ENCODE measurements at places on chromosomes 7 and 10. TPM values are rescaled to one million over a fixed set of nuclear protein-coding genes. Genes with fewer than 3 reads are reported as not detected.

GRCh38 chr7:49762666-49763065 lies 10.8 kb upstream of the VWC2 start:
- H3K36me3 ChIP-seq, result no peaks in the 10 kb centered on the region
- no peaks in the 10 kb centered on the region for H3K4me1 ChIP-seq
- H3K27me3 ChIP-seq, result no peaks in the 10 kb centered on the region
- H3K4me3 ChIP-seq, result no peak overlapping the region
- H3K27ac ChIP-seq, result no peak overlapping the region

GRCh38 chr10:6885284-6885683 lies 305.2 kb upstream of the PRKCQ start:
- no peak for DNase-seq
- H3K27ac ChIP-seq, result no peak overlapping the region
- H3K4me1 ChIP-seq, result peaks cover 3% of the 10 kb centered on the region
- no peaks in the 10 kb centered on the region for H3K27me3 ChIP-seq
- no peaks in the 10 kb centered on the region for H3K36me3 ChIP-seq

GRCh38 chr7:15214976-15215375 lies 312.4 kb upstream of the DGKB start:
- H3K27ac ChIP-seq, result no peak overlapping the region
- no peaks in the 10 kb centered on the region for H3K36me3 ChIP-seq
- no peak for DNase-seq
- no peak overlapping the region for H3K4me3 ChIP-seq
- no peaks in the 10 kb centered on the region for H3K4me1 ChIP-seq

DNA sequence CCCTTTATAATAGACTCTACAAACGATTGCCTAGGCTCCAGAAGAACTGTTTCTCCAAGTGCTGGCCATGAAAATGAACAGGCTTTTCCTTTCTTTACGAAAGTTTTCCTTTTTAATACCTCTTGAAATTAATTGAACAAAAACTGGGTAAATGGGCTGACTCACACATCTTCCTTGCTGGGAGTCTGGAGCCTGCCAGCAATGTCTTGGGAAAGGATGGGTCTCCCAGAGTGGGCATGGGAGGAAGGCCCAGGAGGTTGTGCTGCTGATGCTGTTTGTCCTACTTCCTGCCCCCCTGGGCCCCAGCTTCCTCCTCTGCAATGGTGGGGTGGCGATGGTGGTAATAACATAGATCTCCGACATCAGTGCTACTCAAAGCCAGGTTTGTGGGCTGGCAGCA lies 174.1 kb downstream of the RPS24 start:
- H3K4me1 ChIP-seq, result no peaks in the 10 kb centered on the region
- no peak for DNase-seq
- H3K4me3 ChIP-seq, result no peak overlapping the region
- no peaks in the 10 kb centered on the region for H3K36me3 ChIP-seq
- H3K27ac ChIP-seq, result no peak overlapping the region
- H3K27me3 ChIP-seq, result no peaks in the 10 kb centered on the region

- no peaks in the 10 kb centered on the region for H3K36me3 ChIP-seq
- H3K27ac ChIP-seq, result no peak overlapping the region
- peaks cover 3% of the 10 kb centered on the region for H3K4me1 ChIP-seq
- H3K27me3 ChIP-seq, result no peaks in the 10 kb centered on the region
- H3K4me3 ChIP-seq, result no peak overlapping the region
These were observed 8.5 kb downstream of the CACUL1 start for GRCh38 chr10:118746246-118746645.

- no peak overlapping the region for H3K4me3 ChIP-seq
- DNase-seq, result no peak
- no peak overlapping the region for H3K27ac ChIP-seq
- no peaks in the 10 kb centered on the region for H3K36me3 ChIP-seq
These were observed 123.7 kb upstream of the FAM3C start for GRCh38 chr7:121519548-121520521.

DNA sequence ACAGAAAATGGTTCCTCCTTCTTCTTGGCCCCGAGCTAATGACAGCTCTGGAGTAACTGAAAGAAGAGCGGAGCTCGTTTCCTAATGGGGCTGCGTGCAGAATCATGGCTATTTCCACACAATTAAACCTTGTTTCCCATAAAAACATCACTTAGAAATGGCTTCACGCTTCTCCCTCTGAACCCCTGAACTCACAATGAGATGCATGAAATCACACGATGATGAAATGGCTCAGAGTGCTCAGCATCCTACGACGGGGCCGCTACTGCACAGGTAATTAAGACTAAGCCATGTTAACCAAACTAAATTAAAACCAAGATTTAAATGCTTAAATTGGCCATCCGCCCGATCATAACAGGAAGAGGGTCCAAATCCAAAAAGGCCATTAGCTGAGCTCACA lies 80.0 kb upstream of the DNAAF5 start:
- H3K4me3 ChIP-seq, result no peak overlapping the region
- no peak for DNase-seq
- no peaks in the 10 kb centered on the region for H3K4me1 ChIP-seq
- H3K27me3 ChIP-seq, result no peaks in the 10 kb centered on the region
- no peaks in the 10 kb centered on the region for H3K36me3 ChIP-seq

- H3K36me3 ChIP-seq, result no peaks in the 10 kb centered on the region
- DNase-seq, result no peak
- H3K27me3 ChIP-seq, result no peaks in the 10 kb centered on the region
These were observed 70.1 kb upstream of the CABCOCO1 start for GRCh38 chr10:61592581-61592980.

- H3K4me1 ChIP-seq, result no peaks in the 10 kb centered on the region
- no peak overlapping the region for H3K27ac ChIP-seq
- H3K4me3 ChIP-seq, result no peak overlapping the region
- DNase-seq, result no peak
- H3K27me3 ChIP-seq, result no peaks in the 10 kb centered on the region
These were observed 54.4 kb upstream of the SDK1 start for GRCh38 chr7:3246651-3247050.

- no peak for DNase-seq
- H3K27ac ChIP-seq, result no peak overlapping the region
- no peaks in the 10 kb centered on the region for H3K4me1 ChIP-seq
- no peak overlapping the region for H3K4me3 ChIP-seq
- no peaks in the 10 kb centered on the region for H3K36me3 ChIP-seq
These were observed 56.6 kb upstream of the BET1 start for GRCh38 chr7:94060752-94061151.

- peaks cover 8% of the 10 kb centered on the region for H3K36me3 ChIP-seq
- no peaks in the 10 kb centered on the region for H3K27me3 ChIP-seq
- H3K4me1 ChIP-seq, result peaks cover 36% of the 10 kb centered on the region
- no peak overlapping the region for H3K4me3 ChIP-seq
These were observed 83.4 kb downstream of the ZRANB1 start for GRCh38 chr10:125025341-125025740.

GRCh38 chr10:113470372-113471240 lies 82.2 kb upstream of the HABP2 start:
- H3K4me3 ChIP-seq, result no peak overlapping the region
- no peak for DNase-seq
- no peaks in the 10 kb centered on the region for H3K36me3 ChIP-seq
- H3K4me1 ChIP-seq, result no peaks in the 10 kb centered on the region
- no peak overlapping the region for H3K27ac ChIP-seq

GRCh38 chr7:36006636-36007229 lies 146.3 kb upstream of the EEPD1 start:
- H3K4me3 ChIP-seq, result no peak overlapping the region
- no peaks in the 10 kb centered on the region for H3K4me1 ChIP-seq
- DNase-seq, result no peak

GRCh38 chr10:12396093-12396492 lies 46.7 kb downstream of the CAMK1D start:
- peaks cover 15% of the 10 kb centered on the region for H3K4me1 ChIP-seq
- DNase-seq, result no peak
- no peaks in the 10 kb centered on the region for H3K27me3 ChIP-seq
- no peak overlapping the region for H3K27ac ChIP-seq
- H3K4me3 ChIP-seq, result no peak overlapping the region

- H3K27ac ChIP-seq, result no peak overlapping the region
- no peaks in the 10 kb centered on the region for H3K36me3 ChIP-seq
- no peak for DNase-seq
- no peaks in the 10 kb centered on the region for H3K27me3 ChIP-seq
- H3K4me3 ChIP-seq, result no peak overlapping the region
- H3K4me1 ChIP-seq, result no peaks in the 10 kb centered on the region
These were observed 14.8 kb upstream of the ZMIZ2 start for GRCh38 chr7:44733708-44734481.

- no peaks in the 10 kb centered on the region for H3K36me3 ChIP-seq
- H3K27me3 ChIP-seq, result no peaks in the 10 kb centered on the region
- no peak overlapping the region for H3K4me3 ChIP-seq
These were observed 243.6 kb downstream of the CAMK1D start for GRCh38 chr10:12592967-12593366.

GRCh38 chr7:42103456-42103855 lies 133.6 kb downstream of the GLI3 start:
- DNase-seq, result no peak
- no peaks in the 10 kb centered on the region for H3K27me3 ChIP-seq
- H3K27ac ChIP-seq, result no peak overlapping the region
- no peaks in the 10 kb centered on the region for H3K4me1 ChIP-seq

DNA sequence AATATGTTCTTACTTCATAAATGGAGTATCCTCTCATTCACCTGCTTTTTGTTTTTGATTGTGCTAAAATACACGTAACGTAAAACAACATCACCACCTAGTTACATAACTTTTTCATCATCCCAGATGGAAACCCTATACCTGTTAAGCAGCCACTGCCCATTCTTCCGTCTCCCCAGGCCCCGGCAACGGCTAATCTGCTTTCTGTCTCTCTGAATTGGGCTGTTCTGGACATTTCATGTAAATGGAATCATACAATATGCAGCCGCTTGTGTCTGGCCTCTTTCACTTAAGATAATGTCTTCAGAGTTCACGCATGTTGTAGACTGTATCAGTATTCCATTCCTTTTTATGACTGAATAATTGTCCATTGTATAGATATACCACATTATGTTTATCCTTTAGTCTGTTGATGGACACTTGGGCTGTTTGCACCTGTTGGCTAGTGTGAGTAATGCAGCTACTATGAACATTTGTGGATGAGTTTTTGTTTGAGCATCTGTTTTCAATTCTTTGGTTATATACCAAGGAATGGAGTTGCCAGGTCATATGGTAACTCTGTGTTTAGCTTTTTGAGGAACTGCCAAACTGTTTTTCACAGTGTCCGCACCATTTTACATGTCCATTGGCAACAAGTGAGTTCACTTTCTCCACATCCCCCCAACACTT lies 14.1 kb upstream of the SUN1 start:
- no peaks in the 10 kb centered on the region for H3K36me3 ChIP-seq
- H3K4me1 ChIP-seq, result peaks cover 17% of the 10 kb centered on the region
- no peaks in the 10 kb centered on the region for H3K27me3 ChIP-seq
- H3K4me3 ChIP-seq, result no peak overlapping the region

DNA sequence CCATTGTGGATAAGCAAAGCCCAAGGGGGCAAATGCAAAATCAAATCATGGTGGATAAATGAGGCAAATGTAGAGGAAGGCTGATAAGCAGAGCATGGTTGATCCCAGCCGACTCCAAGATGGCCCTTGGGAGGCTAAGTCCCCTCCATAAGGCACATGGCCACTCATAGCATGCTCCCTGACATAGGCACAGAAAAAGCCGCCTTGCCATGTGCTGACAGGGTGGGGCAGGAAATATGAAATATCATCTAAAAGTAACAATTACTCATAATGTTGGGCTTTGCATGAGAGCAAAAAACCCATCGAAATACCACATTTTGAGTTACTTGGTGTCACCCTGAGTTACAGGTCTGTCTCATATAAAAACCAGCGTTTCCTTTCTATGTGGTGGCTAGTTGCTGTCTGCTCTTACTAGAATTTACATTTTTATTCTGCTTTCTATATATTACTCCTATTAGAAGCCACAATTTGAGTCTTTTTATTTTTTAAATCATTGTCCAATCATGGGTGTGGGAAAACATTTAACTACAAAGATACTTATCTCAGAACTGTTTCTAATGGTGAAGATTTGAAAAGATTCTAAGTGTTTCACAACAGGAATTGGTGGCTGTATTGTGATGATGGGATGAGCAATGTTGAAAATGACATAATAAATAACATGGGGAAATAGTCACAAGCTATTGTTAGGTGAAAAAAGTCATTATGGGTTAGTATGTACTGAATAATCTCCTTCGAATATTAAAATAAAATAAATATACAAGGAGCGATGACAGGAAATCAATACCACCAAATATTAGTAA lies 102.7 kb downstream of the CUBN start:
- H3K27ac ChIP-seq, result no peak overlapping the region
- peaks cover 9% of the 10 kb centered on the region for H3K4me1 ChIP-seq
- H3K36me3 ChIP-seq, result no peaks in the 10 kb centered on the region
- DNase-seq, result no peak
- H3K27me3 ChIP-seq, result no peaks in the 10 kb centered on the region
- no peak overlapping the region for H3K4me3 ChIP-seq

- no peak overlapping the region for H3K4me3 ChIP-seq
- H3K27ac ChIP-seq, result no peak overlapping the region
- no peak for DNase-seq
- H3K4me1 ChIP-seq, result no peaks in the 10 kb centered on the region
These were observed 43.2 kb downstream of the KCNMA1 start for GRCh38 chr10:77594471-77594783.

GRCh38 chr7:66426996-66427395 lies 201.7 kb upstream of the KCTD7 start:
- no peak for DNase-seq
- H3K27me3 ChIP-seq, result no peaks in the 10 kb centered on the region
- H3K4me1 ChIP-seq, result no peaks in the 10 kb centered on the region
- H3K4me3 ChIP-seq, result no peak overlapping the region
- no peaks in the 10 kb centered on the region for H3K36me3 ChIP-seq

DNA sequence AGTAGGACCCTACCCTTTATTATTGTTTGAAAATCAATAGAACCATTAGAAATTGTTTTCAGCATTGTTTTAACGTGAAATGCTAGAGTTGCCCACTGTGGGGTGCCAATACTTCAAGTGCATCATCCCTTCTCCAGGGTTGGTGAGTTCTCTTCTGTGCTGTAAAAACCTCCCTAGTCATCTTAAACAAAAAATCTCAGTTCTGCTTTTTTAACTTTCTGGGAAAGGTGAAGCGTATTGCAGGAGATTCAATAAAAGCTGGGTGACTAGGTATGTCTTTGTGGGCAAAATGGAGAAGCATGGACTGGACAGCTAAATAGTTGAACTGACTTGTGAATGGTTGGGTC lies 699.1 kb downstream of the SUGCT start:
- no peak for DNase-seq
- H3K4me3 ChIP-seq, result no peak overlapping the region
- H3K36me3 ChIP-seq, result no peaks in the 10 kb centered on the region
- no peaks in the 10 kb centered on the region for H3K4me1 ChIP-seq
- no peak overlapping the region for H3K27ac ChIP-seq

Gene ADCY1
- total RNA-seq, result 5.8 TPM

Gene SYCE1
- total RNA-seq, result 0.69 TPM

Gene NOS3
- 3.8 TPM for total RNA-seq

Gene OR2F2
- not detected for total RNA-seq

Gene GPR37
- 3.9 TPM for total RNA-seq

Gene NPTX2
- total RNA-seq, result 7.2 TPM

Gene PRR15
- total RNA-seq, result 1.3 TPM

Gene LRRC27
- 3.6 TPM for total RNA-seq

Gene MEOX2
- total RNA-seq, result 2.9 TPM

Gene ITGB1
- 316 TPM for total RNA-seq

Gene ZNF33A
- total RNA-seq, result 21.9 TPM

Gene FBXL13
- 1.8 TPM for total RNA-seq

Gene DNAJC12
- 15.3 TPM for total RNA-seq

Gene UCN3
- total RNA-seq, result 1.2 TPM

Data from pancreas (tissue), 10 donors.